Stimulated activated CD8-positive, alpha-beta memory T cell treated with anti-CD3 and anti-CD28 coated beads, Interleukin-7, amount 100 ng/mL, for 1 hour (primary cell): ENCODE measurements at places on chromosomes 12 and 14.

- DNase-seq: no peak
Observed at GRCh38 chr14:24813089-24813815, 179.3 kb upstream of the GZMB start.

DNA sequence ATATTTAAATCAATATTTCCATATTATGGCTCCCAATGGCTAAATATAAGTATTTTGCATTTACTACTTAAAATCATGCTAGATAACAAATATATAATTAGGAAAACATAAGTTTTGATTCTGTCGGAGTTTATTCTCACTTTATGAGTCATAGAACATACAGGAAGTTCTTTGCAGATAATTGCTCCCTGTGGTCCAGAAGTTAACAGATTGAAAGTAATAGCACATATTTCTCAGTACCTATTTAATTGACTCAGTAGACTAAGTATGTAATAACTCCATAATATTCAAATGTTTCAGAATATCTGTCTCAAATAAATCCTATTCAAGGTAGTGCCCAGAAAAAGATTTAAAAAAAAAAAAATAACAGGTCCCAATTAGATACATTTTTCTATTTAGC lies 806.0 kb upstream of the ATXN7L3B start:
- no peak for DNase-seq

DNA sequence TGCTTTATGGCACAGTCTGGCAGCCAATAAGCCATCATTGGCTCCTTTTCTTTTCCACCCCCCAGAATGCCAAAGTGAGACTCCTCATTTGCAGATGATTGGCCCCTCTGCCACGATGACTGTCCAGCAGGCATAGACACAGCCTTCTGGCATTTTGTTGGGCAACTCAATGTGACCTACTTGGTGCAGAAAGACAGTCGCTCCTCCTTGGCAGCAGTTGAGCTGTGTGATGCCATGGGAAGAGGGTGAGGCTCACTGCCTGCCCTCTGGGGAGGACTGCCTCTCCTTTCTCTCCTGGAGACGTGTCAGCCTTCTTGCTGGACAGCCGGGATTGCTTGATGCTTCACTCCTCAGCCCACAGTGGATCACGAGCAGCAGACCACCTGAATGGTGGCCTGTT lies 264.9 kb downstream of the C12orf75 start:
- no peak for DNase-seq

- no peak for DNase-seq
Observed at GRCh38 chr14:55938249-55938791, 179.9 kb upstream of the PELI2 start.

GRCh38 chr12:62934799-62935674 lies at the start of gene PPM1H:
Gene PPM1H (minus strand): TSS chr12:62935150. CDS start chr12:62934736, 414 bp downstream.
- DNase-seq: no peak
